ENCODE measurements at places on chromosomes 13 and 19. TPM values are rescaled to one million over a fixed set of nuclear protein-coding genes. Genes with fewer than 3 reads are reported as not detected.

Gene IL4I1
- total RNA-seq = 0.88 TPM

Gene TTC9B
- 0.34 TPM for total RNA-seq

Gene PSG1
- 0.22 TPM for total RNA-seq

Gene BRSK1
- total RNA-seq = 3.5 TPM

Gene ZNF491
- total RNA-seq = not detected

Gene LRRC63
- not detected for total RNA-seq

Gene CADM4
- 10.7 TPM for total RNA-seq

Gene MEIS3
- total RNA-seq = 31.2 TPM

Gene MEX3D
- 15.2 TPM for total RNA-seq

Gene SCN1B
- total RNA-seq = 9.7 TPM

Gene TMEM238
- total RNA-seq = 14.6 TPM

Gene SIGLEC10
- total RNA-seq = not detected
